Left hindlimb (tissue), 1 donor: ENCODE measurements at places on chromosomes 11 and 22.

DNA sequence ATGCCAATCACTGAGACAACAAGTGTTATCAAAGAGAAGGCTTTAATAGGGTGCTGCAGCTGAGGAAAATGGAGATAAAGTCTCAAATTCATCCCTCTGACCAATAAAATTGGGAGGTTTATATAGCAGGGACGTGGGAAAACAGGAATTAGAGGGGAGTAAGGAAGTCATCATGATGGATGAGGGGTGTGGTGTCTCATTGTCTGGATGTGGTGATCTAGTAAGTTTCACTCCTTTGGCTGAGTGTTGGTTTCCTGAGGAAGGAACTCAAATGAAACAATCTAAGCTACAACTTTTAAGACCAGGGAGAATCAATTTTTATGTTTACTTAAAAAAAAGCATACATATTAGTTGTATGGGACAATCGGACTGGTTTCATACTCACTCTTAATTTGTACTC is 491.0 kb upstream of the KIRREL3 start:
- DNase-seq, result no peak

GRCh38 chr11:93073508-93074280 is 104.2 kb downstream of the MTNR1B start:
- no peak for DNase-seq

DNA sequence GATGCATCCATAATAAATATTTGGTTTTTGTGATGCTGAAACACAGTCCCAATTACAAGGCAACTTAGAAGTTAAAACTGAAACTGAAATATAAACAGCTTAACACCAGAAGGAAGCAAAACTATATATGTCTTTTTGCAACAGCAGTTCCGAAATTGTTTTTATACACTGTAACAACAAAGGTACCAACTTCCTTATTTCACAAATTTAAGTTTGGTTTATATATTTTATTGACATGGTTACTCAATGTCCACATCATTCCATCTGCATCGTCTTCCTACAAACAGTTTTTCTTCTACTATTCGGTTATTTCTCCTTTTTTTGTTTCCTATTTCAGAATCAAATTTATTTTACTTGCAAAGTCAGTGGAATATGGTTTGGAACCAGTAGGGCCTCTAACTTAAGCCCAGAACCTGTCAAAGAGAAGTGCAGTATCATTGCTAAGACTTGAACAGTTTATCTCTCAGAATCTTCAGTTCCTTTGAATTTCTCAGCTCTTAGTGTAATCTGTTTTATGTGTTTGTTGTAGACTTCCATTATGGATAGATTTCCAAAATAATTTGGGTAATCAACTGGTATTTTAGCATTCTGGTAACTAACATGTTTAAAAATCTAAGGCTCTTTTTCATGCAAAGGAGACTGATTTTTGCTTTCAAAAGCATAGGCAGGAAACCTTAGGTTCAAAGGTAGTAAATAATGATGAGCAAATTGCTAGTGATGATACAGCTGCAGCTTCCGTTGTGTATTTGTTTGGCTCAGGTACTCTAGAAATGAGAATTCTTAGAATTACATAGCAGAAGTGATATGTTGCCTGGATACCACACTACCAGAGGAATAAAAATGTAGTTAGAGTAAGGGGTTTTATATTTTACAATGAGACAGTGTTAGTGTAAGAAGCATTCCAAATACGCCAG is 8.2 kb upstream of the HSPA8 start:
- no peak for DNase-seq

DNA sequence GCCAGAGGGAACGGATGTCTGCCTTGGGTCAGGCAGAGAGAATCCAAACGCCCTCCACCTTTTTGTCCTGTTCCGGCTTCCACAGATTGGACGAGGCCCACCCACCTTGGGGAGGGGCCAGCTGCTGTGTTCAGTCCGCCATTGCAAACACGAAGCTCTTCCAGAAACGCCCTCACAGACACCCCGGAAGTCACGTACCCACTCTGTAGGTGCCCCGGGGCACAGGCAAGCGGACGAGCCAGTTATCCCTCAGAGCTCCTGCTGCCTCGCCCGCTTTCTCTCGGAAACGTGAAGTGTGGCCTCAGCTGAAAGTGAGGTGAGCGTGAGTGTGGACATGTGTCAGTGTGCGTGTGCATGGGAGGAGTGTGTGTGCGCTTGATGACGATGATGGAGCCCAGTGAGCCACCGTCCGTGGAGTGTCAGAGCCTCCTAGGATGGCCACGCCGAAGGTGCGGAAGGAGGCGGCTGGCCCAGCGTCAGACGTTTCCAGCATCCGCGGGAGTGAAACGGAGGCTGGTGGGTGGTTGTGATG is 869.2 kb downstream of the TBC1D22A start:
- DNase-seq, result no peak

DNA sequence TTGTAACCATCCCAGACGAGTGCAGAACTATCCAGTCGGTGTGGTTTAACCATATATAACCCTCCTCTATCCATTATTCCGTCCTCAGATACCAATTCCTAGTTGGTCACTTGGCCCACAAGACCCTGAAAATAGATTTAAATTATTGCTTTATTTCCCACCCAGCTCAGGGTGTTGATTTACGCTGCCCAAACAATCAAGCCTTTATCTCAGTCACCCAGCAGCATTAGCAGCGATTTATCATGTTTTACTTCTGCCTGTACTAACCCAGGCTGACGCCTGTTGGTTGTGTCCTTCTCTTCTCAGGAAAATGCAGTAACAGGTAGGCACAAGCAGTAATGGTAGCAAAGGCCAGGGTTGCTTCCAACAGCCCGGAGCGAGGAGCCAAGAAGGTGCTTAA is 81.2 kb downstream of the DSCAML1 start:
- no peak for DNase-seq

DNA sequence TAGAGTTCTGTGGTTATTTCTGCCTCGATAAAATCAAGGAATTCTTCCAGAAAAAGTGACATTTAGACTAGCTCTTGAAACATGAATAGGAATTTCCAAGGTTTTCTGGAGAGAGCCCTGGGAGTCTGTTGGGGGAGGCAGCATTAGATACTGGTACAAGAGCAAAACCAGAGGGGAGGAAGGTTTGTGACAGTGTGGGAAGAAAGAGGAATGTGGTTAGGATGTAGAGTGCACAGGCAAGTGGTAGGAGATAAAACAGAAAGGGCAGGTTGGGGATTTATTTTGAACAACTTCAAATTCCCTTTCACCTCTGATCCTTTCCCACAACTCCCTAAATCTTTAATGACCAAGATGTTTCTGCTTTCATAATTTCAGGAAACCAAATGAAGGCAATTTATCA is 588.4 kb downstream of the METTL15 start:
- DNase-seq, result no peak

GRCh38 chr11:134558258-134558835 is 146.3 kb upstream of the B3GAT1 start:
- no peak for DNase-seq

- DNase-seq, result no peak
Observed at GRCh38 chr11:14232652-14233051, 126.3 kb downstream of the RRAS2 start.

DNA sequence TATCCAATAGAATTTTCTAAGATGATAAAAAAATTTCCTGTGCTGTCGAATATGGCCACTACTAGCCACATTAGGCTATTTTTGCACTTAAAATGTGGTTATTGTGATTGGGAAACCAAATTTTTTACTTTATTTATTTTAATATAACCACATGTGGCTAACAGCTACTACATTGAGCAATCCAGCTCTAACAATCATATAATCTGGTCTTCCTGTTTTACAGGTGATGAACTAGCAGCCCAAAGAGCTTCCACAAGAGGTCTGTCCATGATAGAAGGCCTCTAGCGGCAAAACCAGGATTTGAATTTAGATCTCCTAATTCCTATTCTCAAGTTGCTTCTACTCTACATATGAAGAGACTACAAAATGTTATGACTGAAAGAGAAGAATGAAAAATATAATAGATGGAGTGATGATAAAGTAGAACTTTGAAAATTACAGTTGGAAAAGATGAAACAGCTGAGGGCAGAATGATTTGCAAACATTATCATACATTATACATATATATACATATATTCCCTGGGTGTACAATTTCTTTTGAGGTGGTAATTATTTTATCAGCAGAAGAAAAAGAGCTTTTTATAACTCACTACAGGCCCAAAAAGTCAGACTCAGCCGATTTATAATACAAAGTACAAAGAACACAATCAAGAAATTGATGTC is 363.5 kb upstream of the PITPNB start:
- DNase-seq, result no peak

GRCh38 chr22:22942511-22943329 is 55.1 kb downstream of the IGLL5 start:
- peak; percentile 42 for DNase-seq

GRCh38 chr11:11583801-11584529 is 37.8 kb downstream of the GALNT18 start:
- DNase-seq, result no peak

GRCh38 chr11:70688142-70688541 is 289.8 kb downstream of the CTTN start:
- no peak for DNase-seq

DNA sequence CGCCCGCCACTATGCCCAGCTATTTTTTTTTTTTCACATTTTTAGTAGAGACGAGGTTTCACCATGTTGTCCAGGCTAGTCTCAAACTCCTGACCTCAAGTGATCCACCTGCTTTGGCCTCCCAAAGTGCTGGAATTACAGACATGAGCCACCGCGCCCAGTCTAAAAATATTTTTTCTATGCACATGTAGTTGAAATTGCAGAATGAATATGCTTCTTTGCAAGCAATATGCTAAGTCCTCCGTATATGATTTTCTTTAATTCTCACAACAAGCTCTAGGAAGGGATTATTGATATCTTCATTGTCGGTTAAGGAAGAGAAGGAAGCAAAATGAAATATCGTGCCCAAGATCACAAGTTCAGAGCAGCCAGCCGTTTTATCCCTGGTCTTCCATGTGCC is 30.1 kb upstream of the SYT13 start:
- no peak for DNase-seq

DNA sequence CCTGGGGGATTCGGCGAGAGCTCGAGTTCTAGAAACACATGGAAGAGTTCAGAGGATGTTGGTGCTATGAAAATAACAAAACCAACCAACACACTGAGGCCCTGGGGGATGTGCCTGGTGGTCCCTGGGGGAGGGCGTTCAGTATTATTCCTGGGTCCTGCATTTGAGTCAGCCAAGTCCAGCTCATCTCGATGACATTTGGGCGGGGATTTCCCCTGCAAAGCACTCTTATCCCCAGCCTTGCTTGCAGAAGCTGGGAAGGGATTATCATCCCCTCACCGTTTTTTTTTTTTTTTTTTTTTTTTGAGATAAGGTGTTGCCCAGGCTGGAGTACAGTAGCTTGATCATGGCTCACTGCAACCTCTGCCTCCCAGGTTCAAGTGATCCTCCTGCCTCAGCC is 2.1 kb upstream of the SMIM38 start:
- no peak for DNase-seq

DNA sequence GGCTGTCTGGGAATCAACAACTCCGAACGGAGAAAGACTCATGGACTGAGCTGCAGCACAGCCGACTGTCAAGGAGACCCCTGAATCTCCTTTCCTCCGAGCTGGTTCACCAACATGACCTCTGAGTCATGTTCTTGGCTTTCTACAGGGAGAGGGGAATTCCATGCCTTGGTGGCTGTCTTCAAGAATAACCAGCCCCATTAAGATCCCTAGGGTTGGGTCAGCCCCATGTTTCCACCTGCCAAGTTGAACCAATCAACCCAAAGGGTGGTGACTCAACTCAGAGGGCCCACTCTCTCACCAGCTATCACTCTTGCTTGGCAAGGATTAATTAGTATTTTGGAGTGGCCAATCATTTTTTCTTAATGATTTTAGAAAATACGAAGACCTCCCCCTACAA is 28.3 kb upstream of the IGSF22 start:
- no peak for DNase-seq

DNA sequence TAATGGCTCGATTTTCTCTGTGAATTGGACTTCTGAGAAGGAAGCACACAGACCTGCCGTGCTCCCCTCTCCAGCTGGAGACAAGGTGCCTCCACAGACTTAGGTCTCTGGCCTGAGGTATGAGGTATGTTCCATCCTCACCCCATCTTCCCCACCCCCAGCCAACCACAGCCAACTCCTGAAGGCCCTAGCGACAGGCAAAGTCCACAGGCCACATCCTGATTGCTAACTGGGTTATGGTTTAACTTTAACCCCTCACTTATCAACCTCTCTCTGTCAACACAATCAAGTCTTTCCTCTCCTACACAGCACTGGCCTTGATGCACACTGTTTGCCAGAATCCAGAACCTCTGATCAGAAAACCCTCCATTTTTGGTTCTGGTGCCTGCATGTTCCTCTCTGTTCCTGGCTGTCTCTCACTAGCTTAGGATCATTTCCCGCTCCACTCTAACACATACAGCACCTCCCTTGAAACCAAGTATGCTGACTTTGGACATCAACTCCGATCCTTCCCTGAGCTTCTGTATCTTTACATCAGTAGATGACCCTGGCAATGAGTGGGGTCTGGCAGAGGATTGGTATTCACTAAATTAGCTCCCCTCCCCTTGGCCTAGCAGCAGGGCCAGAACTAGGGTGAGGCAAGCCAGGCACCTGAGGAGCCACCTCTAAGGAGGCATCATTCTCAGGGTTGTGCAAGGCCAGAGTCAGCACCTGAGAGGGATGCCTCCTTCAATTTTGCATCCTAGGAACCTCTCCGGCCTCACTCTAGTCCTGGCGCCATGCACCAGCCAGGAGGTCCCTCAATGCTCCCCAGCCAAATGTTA is 22.0 kb downstream of the JAML start:
- no peak for DNase-seq

DNA sequence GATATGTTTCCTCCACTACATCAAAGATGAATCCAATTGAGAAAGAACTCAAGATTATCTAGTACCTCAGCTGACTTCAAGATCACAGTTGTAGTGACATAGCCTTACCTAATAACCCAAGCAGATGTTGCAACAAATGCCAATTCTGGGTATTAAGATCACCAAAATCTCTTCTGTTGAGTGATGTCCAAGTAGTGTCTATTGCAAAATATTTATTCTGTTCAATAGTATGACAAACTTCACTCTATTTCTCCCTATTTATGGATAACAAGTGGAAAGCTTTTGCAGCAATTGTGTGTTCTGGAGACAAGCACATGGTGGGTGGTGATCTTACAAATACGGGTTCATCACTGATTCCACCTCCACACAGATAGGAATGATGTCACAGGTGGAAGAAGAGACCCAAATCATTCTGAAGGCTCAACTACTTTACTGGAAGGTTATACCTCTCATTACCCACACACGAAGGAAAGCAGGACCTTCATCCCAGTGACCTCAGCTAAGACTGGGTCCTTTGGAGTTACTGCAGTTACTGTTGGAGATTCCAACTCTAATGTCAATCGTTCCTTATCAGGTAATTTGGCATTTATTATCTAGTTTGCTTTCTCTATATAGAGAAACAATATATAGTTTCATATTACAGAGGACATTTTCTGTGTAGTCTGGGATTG is 72.0 kb downstream of the CD44 start:
- DNase-seq, result no peak
